ENCODE measurements at places on chromosomes 3 and 15.

DNA sequence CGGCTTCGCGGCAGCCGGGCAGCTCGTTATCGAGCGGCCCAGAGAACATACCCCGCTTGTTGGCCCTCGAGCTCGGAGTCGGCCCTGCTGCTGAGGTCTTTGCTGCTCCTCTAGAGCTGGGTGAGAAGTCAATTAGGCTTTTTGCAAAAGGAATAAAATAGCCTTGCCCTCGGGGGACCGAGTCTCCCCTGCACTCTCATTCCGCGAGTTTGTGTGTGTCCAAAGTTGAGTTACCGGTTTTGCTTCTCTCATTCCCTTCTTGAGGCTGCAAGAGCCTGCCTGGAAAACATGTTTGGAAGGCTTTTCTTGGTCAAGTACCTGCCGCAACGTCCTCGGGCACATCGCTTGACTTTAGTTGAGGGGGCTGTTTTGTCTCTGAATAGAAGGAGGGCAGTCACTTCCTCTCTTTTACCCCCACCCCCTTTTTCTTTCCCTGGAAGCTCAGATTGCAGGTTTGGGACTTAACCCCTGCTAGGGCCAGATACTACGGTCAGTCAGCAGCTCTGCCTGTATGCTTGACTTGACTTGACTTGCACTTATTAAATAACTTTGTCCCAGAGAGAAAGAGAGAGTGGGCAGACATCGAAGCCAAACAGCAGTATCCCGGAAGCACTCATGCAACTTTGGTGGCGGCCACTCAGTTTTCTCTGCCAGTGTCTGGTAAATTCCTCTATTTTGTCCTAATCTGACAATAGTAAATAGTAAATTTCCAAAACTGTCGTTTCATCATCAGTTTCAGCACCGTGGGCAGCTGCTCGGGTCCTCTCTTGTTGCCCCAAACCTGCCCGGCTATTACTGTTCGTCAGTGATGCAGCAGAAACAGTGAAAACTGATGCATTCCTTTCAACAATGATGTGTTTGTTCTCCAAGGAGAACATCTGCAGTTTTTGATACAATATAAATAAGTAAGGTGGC, 609 bp downstream of the RNF13 start:
- peak overlapping the region; percentile 96 for H3K27ac ChIP-seq
- H3K27me3 ChIP-seq = no peaks in the 10 kb centered on the region
- H3K36me3 ChIP-seq = no peaks in the 10 kb centered on the region
- H3K4me3 ChIP-seq = peak overlapping the region; percentile 85

GRCh38 chr15:78374436-78375393, 34.6 kb downstream of the CRABP1 start:
- no peak overlapping the region for H3K27ac ChIP-seq
- peaks cover 12% of the 10 kb centered on the region for H3K27me3 ChIP-seq
- no peak for DNase-seq
- no peak overlapping the region for H3K4me3 ChIP-seq

GRCh38 chr15:95459273-95459672, 871.2 kb upstream of the NR2F2 start:
- no peak overlapping the region for H3K4me3 ChIP-seq
- no peaks in the 10 kb centered on the region for H3K36me3 ChIP-seq
- no peaks in the 10 kb centered on the region for H3K27me3 ChIP-seq
- H3K27ac ChIP-seq = no peak overlapping the region

GRCh38 chr3:42495393-42495792, 7.0 kb upstream of the VIPR1 start:
- peaks cover 59% of the 10 kb centered on the region for H3K27me3 ChIP-seq
- H3K4me1 ChIP-seq = peaks cover 9% of the 10 kb centered on the region
- no peak for DNase-seq
- H3K27ac ChIP-seq = no peak overlapping the region
- H3K4me3 ChIP-seq = no peak overlapping the region

DNA sequence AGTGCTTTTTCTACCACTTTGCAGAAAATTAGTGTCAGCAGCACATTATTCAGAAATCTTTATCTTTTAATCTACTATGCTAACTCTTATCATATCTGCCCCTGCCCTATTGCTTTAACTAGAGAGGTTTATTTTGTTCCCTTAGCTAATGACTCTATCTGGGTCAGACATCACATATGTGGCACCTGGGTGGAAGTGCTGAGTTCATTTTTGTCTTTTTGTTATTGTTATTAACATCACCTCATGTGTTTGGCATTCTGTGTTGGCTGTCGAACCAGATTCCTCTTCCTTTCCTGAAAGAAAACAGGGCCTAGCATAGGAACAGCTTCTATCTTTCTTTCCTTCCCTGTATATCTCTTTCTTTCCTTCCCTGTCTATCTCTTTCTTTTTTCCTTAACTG, 100.7 kb downstream of the RBMS3 start:
- H3K4me1 ChIP-seq = peaks cover 3% of the 10 kb centered on the region
- no peaks in the 10 kb centered on the region for H3K36me3 ChIP-seq
- H3K27me3 ChIP-seq = no peaks in the 10 kb centered on the region
- H3K27ac ChIP-seq = peak overlapping the region; percentile 81
- DNase-seq = peak; percentile 43
